ENCODE measurements at places on chromosomes 3 and 15.
A peak's percentile ranks its signal among the peaks of the same experiment; 100 is the strongest.

DNA sequence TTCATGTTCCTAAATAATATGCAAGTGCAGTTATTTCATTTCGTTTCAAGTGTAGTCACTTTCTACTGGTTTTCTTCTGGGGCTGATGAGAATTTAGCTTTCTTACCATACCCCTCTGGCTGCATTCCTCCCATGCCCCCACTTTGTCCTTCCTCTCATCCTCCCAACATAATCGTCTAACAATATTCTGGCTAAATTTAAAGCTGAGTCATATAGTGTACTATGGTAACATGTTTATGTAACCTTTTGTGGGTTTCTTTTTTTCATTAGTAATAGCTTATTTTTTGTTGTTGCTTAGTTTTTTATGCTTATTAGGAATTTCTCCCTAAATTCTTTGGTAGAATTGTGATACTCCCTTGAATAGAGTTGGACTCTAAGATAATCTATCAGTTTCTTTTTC is 30.5 kb downstream of the DUT start:
- DNase-seq: no peak

DNA sequence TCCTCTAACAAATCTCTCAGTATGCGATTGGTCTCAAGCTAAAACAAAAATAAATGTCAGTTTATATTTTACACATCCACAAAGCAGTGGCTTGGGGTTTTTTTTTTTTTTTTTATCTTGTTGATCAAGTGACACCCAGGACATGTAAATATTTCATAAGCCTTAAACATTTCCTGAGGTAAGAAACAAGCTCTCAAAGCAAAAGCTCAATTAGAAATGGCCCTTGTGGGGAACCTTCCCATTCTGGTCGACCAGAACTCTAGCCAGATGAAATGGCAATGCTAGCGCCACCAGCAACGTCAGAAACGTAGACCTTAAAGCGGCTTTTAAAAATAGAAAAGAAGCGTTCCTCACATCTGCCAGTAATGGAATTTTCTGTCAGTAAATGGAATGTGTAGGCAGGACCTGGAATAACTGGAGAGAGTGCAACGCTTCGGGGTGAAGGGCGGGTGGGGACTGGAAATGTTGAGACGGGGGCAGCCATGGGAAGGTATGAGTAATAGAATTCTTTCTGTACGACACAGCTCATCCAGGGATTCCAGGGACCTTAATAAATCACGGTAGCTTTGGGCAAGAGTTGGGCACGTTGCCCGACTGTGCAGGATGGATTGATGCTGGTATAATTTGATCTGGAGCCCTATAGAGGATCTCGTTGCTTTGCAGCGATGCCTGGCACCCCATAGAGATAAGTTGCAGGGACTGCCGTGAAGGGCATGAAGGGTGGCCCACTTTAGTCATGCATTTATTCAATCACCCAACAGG is 44.4 kb downstream of the BTD start:
- DNase-seq: peak; percentile 96

- DNase-seq: no peak
These were observed 37.2 kb downstream of the GSK3B start for GRCh38 chr3:120057029-120057428.

- DNase-seq: peak; percentile 35
These were observed 799.3 kb downstream of the DIPK2A start for GRCh38 chr3:144770915-144771351.

- peak; percentile 98 for DNase-seq
These were observed 194.3 kb downstream of the BCHE start for GRCh38 chr3:165642761-165643420.

DNA sequence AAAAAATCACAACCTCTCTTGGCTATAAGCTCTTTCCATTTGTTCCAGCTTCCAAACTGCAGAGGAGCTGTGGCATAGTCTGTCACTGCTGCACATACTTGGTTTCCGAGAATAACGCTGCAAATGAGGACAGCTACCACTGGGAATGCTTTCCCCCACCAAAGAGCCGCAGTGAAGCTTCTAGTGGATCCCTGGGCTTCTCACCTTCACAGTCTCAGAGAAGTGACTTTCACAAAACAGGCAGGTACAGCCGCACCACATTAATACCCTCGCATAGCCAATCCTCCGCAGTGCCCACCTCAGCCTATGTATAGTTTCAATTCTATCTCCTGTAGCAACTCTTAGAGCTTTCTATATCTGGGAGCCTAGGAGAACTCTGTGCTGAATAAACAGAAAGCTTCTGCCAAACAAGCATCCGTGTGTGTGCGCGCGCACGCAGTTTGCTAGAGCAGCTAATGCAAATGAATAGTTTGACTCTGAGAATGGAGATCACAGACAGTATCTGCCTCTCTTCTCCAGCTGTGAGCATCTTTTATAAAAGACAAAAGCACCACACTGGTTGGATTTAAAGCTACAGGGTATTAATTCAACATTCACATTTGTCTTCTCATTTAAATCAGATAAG is 81.9 kb upstream of the PLXND1 start:
- DNase-seq: peak; percentile 54

DNA sequence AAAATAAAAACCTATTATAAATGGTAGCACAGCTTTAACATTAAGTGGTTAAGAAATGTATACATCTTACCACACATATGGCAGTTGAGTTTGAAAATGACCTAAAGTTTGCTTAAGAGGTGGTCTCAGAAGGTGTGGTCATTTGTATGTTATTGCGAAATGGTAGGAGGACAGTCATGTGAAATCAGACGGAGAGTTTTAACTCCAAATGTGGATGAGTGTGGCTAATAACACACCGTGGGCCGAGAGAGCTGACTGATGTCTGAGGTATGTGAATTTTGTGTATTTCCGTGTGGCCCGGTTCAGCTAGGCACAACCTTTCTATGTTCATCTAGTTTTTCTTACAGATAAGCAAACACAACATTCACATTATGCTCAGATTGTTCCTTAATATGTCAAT is 71.9 kb downstream of the ARNT2 start:
- DNase-seq: no peak

Data from fibroblast of skin of abdomen (primary cell).